Glomerular endothelial cell (primary cell): ENCODE measurements at places on chromosomes 7 and 10.

DNA sequence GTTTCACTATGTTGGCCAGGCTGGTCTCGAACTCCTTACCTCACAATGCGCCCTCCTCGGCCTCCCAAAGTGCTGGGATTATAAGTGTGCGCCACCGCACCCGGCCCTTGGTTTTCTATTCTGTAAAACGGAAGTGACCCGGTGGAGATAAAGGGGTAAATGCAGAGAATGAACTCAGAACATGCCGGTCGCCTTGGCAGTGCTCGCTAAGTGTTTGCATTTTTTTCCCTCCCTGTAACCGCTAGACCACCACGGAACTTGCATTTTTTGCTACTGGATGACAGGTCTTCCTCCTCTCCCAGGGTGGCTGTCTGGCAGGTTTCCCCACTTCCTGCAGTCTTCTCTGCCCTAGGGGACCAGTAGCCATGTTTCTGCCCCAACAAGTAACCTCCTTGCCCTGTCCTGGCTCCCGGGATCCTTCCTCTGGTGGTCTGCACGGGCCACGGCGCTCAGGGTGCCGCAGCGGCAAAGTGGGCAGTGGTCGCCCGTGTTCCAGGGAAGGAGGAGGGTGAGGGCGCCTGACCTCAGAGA lies 18.8 kb upstream of the GNA12 start:
- DNase-seq = no peak

GRCh38 chr10:91575044-91575610 lies 57.7 kb downstream of the PPP1R3C start:
- no peak for DNase-seq

- no peak for DNase-seq
Observed at GRCh38 chr7:142571581-142571980, 177.7 kb upstream of the PRSS1 start.

DNA sequence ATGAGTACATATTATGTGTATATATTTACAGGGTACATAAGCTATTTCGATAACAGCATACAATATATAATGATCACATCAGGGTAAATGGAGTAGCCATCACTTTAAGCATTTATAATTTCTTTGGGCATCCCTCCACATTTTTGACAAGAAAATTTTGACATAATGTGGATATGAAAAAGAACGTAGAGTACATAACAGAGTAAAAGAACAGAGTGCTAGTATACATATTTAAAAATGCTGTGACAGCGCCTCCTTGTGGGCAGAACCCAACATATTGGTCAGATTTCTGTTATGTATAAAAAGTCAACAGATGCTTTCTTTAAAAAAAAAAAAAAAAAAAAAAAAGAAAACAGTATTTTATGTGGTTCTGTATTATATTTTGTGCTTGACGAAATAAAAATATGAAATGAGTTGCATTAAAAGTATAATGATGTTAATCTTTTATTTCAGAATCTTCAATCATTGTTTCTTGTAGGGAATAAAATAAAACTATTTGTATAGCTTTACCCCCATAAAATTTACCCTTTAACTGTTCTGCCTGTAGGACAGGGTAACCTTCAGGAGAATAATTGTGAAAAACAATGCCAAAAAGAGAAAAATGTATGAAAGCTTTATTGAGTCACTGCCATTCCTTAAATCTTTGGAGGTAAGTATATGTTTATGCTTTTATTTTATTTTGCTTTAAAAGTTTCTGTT lies 18.3 kb upstream of the HBP1 start:
- no peak for DNase-seq

- no peak for DNase-seq
Observed at GRCh38 chr10:63576501-63576900, 55.3 kb downstream of the REEP3 start.

GRCh38 chr10:89156161-89156835 lies 50.8 kb downstream of the CH25H start:
- no peak for DNase-seq

- no peak for DNase-seq
Observed at GRCh38 chr7:53315981-53316380, 280.5 kb downstream of the POM121L12 start.

DNA sequence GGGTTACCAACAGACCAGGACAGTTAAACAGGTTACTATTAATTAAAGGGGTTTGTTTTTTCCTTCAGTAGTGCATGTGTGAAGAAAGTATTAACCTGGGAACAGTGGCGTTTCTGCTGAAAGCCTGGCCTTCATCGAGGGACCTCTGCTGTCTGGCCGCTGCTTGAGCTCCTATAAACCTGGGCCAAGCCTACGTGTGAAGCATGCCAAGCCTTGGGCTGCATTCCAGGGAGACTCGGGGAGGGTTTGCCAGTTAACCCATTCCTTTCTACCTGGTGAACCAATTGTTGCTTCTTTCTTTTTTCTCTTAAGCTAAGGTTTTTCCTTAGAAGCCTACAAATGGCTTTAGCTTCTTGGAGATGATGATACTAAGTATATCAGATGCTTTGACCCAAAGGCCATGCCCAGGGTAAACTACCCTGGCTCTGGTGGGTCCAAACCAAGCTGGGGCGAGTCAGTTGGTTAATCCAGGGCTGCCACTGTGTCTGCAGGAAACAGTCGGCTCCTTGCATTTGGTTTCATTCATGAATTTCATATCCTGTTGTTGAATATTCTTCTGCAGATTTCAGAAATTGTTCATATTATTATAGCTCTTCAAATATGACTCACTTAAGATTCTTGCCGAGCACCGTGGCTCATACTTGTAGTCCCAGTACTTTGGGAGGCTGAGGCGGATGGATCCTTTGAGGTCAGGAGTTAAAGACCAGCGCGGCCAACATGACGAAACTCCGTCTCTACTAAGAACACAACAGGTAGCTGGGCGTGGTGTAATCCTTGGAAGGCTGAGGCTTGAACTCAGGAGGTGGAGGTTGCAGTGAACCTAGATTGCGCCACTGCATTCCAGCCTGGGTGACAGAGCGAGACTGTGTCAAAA lies 23.8 kb downstream of the PFKP start:
- DNase-seq = no peak

DNA sequence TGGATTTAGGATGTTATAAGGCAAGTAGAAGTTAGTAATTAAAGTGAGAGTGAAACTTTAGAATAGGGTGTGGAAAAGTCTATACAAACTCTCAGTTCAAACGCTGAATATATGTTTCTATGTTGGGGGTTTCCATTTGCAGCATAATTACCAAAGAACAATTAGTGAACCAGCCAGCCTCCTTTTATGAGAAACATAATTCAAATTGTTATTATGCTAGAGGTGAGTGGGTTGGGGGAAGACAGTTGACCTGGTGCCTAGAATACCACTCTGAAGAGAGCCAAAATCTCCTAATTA lies 435.8 kb downstream of the MDFIC start:
- no peak for DNase-seq

- no peak for DNase-seq
Observed at GRCh38 chr7:138892006-138892630, 89.1 kb downstream of the KIAA1549 start.

DNA sequence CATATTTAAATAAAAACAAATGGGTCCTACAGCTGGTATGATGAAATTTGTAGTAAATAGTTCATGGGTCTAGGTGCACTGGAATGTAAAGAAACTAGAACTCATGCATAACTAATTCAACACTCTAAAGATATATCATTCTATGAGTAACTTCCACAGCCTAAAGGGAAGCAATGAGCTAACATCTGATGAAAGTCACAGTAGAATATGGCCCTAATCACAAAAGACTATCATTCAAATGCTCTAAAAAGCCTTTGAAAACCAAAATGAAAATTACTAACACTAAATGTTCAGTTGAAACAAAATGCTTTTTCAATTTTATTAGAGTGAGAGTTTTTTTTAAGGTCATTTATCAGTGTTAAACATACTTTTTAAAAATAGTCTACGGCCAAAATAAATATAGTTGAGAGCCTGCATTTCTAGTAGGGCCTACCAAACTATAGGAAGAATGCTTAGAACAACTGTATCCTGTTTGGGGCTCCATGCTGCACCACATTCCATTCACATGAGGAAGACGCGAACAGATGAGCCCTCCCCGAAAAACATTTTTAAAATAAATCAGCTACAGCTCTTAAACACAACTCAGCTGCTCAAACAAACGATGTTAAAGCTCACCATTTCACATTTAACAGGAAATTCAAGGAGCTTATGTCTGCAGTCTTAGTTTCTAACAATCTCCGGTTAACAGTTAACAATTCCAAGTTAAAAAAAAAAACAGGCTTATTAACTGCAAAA lies 134.5 kb downstream of the NRBF2 start:
- DNase-seq = no peak

GRCh38 chr7:128708235-128708634 lies 30.9 kb upstream of the CALU start:
- DNase-seq = no peak

GRCh38 chr7:91127959-91128358 lies 136.3 kb upstream of the FZD1 start:
- no peak for DNase-seq

GRCh38 chr7:20442951-20443350 lies 112.3 kb downstream of the ITGB8 start:
- DNase-seq = no peak

DNA sequence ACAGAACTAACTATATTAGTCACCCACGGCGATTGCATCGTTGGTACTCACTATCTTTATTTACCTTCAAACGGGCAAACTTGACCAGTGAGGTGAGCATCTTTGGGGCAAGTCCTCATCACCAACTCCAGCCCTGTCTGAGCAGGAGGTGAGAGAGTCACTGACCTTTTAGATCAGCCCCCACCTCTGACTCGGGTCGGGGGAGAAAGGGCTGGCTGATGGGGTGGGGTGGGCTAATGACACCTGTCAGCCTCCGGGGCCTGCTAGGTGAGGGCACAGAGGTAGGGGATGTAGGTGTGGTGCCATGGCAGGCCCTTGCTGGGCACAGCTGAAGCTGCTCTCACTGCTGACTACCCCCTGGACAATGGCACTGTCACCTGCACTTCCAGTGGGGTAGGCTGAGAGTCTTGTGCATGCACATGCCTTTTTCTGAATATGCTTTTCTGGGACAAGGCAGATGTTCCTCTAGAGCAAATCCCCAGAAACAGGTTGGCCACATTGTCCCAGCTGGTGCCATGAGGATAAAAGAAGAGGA lies 359.5 kb upstream of the MKI67 start:
- DNase-seq = no peak

DNA sequence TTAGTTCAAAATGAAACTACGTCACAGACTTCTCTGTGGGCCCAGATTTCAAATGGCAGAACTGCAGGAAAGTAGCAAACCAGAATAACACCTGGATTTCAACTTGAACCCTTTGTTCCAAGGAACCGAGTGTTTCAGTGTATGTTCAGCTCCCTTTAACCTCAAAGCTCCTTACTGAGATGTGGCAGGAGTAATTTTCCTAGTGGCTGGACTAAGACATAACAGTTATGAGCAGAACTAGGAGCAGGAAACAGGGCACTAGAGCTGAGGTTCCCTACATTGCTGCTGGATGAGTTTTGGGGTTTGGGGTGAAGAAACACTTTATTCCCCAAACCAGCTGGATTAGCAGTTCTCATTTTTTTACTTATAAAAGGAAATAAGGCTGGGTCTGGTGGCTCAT lies 50.1 kb downstream of the NSUN6 start:
- no peak for DNase-seq

DNA sequence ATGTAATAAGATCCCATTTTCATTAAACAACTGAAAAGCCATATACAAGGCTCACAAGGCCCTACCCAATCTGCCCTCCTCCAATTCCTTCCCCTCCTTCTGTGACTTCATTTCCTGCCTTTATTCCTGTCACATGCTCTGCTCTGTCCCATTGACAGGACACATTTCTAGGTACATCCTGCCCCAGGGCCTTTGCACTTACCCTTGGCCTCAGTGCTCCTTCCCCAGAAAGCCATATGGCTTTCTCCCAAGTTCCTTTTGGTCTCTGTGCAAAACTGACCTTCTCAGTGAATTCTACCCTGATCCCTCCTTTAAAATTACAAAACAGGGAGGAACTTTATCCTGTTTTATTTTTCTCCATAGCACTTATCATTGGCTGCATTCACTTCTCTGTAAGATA lies 40.0 kb downstream of the KCNMA1 start:
- no peak for DNase-seq

- DNase-seq = no peak
Observed at GRCh38 chr10:34764472-34764946, 50.6 kb downstream of the PARD3 start.

GRCh38 chr10:102777711-102778453 lies 34.1 kb downstream of the WBP1L start:
- no peak for DNase-seq
